Heart right ventricle (tissue), 16 donors: ENCODE measurements at places on chromosomes 7 and 10. TPM values are rescaled to one million over a fixed set of nuclear protein-coding genes. Genes with fewer than 3 reads are reported as not detected.

GRCh38 chr7:151271699-151272355, 23.3 kb upstream of the SMARCD3 start:
- H3K27ac ChIP-seq, result no peak overlapping the region
- H3K36me3 ChIP-seq, result no peaks in the 10 kb centered on the region
- no peak for DNase-seq
- peaks cover 9% of the 10 kb centered on the region for H3K4me1 ChIP-seq
- no peaks in the 10 kb centered on the region for H3K27me3 ChIP-seq

GRCh38 chr10:133034092-133034491, 53.6 kb upstream of the ADGRA1 start:
- H3K4me3 ChIP-seq, result no peak overlapping the region
- no peak overlapping the region for H3K27ac ChIP-seq
- H3K4me1 ChIP-seq, result no peaks in the 10 kb centered on the region

DNA sequence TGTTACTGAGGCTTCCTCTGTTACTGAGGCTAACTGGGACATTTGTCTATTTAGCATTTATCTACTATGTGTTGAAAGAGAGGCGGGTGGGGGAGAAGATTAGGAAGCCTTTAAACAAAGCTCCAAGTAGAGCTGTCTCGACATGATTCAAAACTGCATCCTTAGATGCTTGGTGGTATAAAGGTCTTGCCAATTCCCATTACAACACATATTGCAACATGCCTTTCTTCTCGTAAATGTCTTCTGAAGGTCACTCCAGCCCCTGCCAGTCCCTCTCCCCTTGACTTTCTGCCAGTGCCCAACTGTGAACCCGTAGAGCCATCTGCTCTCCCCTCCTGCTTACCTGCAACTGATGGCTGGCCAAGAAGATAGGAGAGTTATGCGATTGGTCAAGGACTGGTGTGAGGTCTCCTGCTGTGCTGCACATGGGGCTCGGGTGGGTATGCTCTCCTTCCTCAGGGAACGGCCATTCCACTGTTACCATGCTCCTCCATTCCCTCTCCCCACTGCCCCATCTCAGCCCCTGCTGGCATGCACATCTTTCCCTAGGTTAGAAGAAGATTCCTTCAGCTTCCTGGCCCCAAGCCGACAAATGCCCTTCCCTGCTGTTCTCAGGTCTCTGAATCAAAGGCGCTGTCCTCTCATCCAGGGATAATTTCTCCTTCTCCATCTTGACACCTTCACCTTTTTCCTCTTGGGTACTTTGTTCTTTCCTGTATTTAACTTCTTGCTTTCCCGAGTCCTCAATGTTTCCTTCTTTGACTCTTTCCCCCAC, 43.6 kb upstream of the ZNF32 start:
- H3K4me1 ChIP-seq, result peaks cover 49% of the 10 kb centered on the region
- H3K4me3 ChIP-seq, result no peak overlapping the region
- H3K36me3 ChIP-seq, result no peaks in the 10 kb centered on the region

DNA sequence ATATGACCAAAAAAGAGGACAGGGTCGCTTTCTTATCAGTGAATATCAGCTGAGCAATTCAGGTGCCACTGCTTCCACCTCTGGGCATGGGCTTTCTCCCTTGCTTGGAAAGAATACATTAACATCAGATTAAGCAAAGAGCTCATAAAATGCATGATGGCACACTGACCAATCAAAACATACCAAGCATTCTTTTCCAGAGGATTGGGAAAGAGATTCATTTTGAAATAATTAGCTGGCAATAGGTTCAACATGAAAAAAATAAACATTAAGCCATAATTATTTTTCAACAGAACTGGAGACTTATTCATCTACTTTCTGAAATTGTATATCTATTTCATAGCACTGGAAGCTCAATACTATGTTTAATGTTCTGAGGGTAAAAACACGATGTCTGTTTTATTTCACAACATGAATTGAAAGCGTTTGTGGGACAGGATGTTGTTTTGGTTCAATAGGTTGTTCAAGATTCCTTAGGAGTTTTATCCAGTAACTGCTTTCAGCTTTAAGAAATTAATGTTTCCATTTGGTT, 53.2 kb downstream of the TFAM start:
- H3K36me3 ChIP-seq, result no peaks in the 10 kb centered on the region
- H3K27me3 ChIP-seq, result no peaks in the 10 kb centered on the region
- DNase-seq, result no peak

GRCh38 chr10:17784688-17785087, 24.5 kb upstream of the MRC1 start:
- no peak for DNase-seq
- H3K36me3 ChIP-seq, result no peaks in the 10 kb centered on the region
- peaks cover 39% of the 10 kb centered on the region for H3K4me1 ChIP-seq
- no peak overlapping the region for H3K4me3 ChIP-seq
- H3K27me3 ChIP-seq, result no peaks in the 10 kb centered on the region

DNA sequence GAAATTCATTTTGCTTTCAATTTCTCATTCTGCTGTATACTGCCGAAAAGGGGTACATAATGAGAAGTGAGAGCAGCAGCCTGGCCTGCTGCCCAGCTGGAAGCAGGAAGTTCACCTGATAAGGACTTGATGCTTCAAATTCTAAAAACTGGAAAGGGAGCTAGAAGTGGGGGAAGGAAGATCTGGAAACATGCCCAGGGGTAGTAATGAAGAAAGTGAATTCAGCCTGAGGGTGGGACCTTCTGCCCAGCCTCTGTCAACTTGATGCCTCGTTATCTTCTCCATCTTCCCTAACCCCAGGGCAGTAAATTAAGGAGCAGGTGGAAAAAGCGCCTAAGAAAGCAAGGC, 69.4 kb downstream of the ARMH3 start:
- peaks cover 13% of the 10 kb centered on the region for H3K4me1 ChIP-seq
- peaks cover 5% of the 10 kb centered on the region for H3K36me3 ChIP-seq
- no peak overlapping the region for H3K27ac ChIP-seq
- H3K4me3 ChIP-seq, result no peak overlapping the region
- no peaks in the 10 kb centered on the region for H3K27me3 ChIP-seq
- DNase-seq, result peak; percentile 39

DNA sequence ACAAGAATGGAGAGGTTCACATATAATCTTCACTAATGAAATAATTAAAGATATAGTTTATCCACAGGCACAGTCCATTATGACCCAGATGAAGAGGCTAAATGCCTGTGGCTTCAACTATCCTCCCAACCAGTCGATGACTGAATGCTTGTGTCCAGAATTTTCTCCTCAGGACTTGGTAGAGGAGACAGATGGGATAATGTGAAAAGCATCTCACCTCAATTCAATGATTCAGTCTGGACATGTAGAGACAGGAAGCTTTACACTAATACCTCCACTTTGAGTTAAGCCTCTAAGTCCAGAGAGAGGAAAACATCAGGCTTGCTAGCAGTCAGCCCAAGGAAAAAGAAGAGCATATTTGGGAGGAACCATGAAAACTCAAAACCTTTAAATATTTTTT, 59.1 kb upstream of the COL1A2 start:
- no peak for DNase-seq
- H3K27me3 ChIP-seq, result no peaks in the 10 kb centered on the region
- H3K36me3 ChIP-seq, result no peaks in the 10 kb centered on the region
- H3K4me1 ChIP-seq, result no peaks in the 10 kb centered on the region

GRCh38 chr10:95411635-95412034, 120.8 kb upstream of the PDLIM1 start:
- no peaks in the 10 kb centered on the region for H3K36me3 ChIP-seq
- peaks cover 72% of the 10 kb centered on the region for H3K4me1 ChIP-seq
- peak overlapping the region; percentile 95 for H3K27ac ChIP-seq
- no peaks in the 10 kb centered on the region for H3K27me3 ChIP-seq
- no peak for DNase-seq

- H3K27me3 ChIP-seq, result no peaks in the 10 kb centered on the region
- H3K4me1 ChIP-seq, result peaks cover 27% of the 10 kb centered on the region
- H3K4me3 ChIP-seq, result no peak overlapping the region
Observed at GRCh38 chr7:106420736-106421135, 136.0 kb upstream of the NAMPT start.

DNA sequence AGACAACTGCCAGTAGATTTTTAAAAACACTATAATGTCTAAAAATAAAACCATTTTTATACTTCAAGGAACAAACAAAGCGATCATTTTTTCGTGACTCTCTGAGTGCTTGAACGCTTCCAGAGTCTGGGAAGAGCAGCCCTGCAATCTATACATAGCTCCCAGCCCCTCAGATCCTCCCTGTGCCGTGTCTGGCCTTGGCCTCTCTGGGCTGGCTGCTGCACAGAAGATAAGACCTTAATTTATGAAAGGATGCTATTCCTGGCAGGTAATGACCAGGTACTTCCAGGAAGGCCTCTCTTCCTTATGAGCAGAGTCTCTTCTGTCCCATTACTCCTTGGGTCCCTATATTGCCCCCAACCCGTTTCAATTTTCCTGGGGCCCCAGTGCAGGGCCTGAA, 200.9 kb upstream of the AOAH start:
- no peak overlapping the region for H3K4me3 ChIP-seq
- no peaks in the 10 kb centered on the region for H3K27me3 ChIP-seq
- H3K4me1 ChIP-seq, result no peaks in the 10 kb centered on the region
- no peak overlapping the region for H3K27ac ChIP-seq

GRCh38 chr7:150939466-150939865, 38.7 kb downstream of the KCNH2 start:
- peaks cover 23% of the 10 kb centered on the region for H3K4me1 ChIP-seq
- H3K27ac ChIP-seq, result no peak overlapping the region
- DNase-seq, result no peak
- no peaks in the 10 kb centered on the region for H3K27me3 ChIP-seq
- H3K36me3 ChIP-seq, result peaks cover 1% of the 10 kb centered on the region
- H3K4me3 ChIP-seq, result no peak overlapping the region

DNA sequence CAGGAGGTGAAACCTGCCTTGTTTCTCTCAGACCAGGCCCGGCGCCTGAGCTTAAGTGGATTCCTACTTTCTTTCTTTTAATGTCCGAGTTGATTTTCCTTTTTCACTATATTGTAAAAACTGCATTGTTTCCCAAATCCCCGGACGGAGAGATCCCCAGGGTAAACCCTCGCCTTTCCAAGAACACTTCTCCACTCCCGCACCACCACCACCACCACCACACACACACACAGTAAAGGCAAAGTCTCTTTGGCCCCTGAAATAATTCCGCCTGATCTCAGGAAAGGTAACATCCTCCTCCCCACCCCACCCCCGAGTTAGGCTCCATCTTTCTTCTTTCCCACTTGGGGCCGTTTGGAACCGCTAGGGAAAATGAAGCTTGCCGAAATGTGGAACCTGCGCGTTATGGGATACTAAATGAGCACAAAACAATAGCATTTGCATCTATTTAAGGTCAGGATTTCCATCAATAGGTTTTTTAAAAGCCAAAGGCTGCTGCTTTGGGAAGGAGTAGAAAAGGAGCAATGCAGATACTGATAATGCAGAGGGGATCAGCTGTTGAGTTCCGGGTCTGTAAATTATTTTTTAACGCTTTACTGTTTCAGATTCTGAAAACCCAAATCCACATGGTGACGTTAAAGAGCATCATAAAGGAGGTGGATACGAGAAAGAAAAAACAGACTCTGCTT, 2.5 kb downstream of the HPSE2 start:
- no peak overlapping the region for H3K4me3 ChIP-seq
- peaks cover 39% of the 10 kb centered on the region for H3K4me1 ChIP-seq
- H3K27me3 ChIP-seq, result peaks cover 89% of the 10 kb centered on the region
- H3K27ac ChIP-seq, result no peak overlapping the region
- no peak for DNase-seq
- H3K36me3 ChIP-seq, result no peaks in the 10 kb centered on the region

GRCh38 chr7:134599371-134599770, 47.3 kb upstream of the BPGM start:
- DNase-seq, result peak; percentile 17
- H3K36me3 ChIP-seq, result no peaks in the 10 kb centered on the region
- H3K4me3 ChIP-seq, result no peak overlapping the region

GRCh38 chr7:117165656-117166055, 157.2 kb downstream of the WNT2 start:
- no peaks in the 10 kb centered on the region for H3K36me3 ChIP-seq
- peaks cover 4% of the 10 kb centered on the region for H3K4me1 ChIP-seq
- H3K27me3 ChIP-seq, result no peaks in the 10 kb centered on the region
- no peak overlapping the region for H3K4me3 ChIP-seq
- no peak overlapping the region for H3K27ac ChIP-seq

DNA sequence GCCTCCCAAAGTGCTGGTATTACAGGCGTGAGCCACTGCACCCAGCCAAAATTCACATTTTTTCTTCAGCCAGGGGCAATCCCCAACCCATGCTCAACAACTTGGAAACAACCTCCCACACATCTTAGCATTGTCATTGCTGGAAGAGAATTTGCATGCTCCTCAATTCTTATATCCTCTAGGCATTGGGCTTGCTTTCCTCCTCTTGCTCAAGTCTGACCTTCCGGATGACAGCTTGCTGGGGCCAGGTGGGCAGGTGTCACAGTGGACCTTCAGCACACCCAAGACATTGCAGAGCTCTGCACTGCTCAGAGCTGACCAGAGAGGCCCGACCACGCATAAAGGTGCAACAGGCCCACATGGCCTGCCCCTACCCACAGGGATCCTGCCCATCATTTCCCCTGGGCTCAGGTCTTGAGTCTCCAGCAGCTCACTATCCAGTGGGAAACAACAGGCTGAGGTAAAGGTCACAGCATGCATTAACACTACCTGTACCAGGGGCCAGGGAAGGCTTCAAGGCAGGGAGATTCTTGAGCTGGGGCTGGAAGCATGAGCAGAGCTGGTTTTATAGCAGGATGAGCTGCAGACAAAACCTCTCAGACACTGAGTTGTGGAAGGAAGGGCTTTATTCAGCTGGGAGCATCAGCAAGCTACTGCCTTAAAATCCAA, 6.8 kb upstream of the GPR15LG start:
- H3K4me3 ChIP-seq, result no peak overlapping the region
- no peak for DNase-seq
- no peak overlapping the region for H3K27ac ChIP-seq
- H3K4me1 ChIP-seq, result no peaks in the 10 kb centered on the region
- no peaks in the 10 kb centered on the region for H3K36me3 ChIP-seq

DNA sequence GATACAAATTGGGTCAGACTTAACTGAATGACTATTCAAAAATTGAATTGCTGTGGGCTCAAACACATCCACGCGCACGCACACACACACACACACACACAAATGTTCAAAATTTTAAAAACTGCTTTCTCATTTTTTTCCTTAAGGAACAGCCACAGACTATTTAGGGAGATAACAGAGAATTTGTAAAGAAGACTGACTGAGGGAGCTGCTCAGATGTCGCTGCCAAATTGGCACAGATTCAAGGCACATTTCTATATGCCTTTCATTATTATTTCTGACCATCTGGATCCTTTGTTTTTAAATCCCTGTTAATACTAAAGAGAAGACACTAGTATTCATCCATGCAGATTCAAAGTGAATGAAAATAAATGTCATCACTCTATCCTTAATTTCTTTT, 154.8 kb downstream of the DGKB start:
- no peaks in the 10 kb centered on the region for H3K4me1 ChIP-seq
- H3K27ac ChIP-seq, result no peak overlapping the region
- H3K4me3 ChIP-seq, result no peak overlapping the region
- DNase-seq, result no peak

GRCh38 chr7:65004575-65004974, 1.9 kb downstream of the ERV3-1 start:
- no peaks in the 10 kb centered on the region for H3K27me3 ChIP-seq
- DNase-seq, result no peak
- no peak overlapping the region for H3K27ac ChIP-seq
- peaks cover 67% of the 10 kb centered on the region for H3K4me1 ChIP-seq
- peak overlapping the region; percentile 73 for H3K4me3 ChIP-seq

OPN4 gene
- not detected for total RNA-seq

OPALIN gene
- not detected for total RNA-seq

GRM3 gene
- total RNA-seq, result not detected

GHRHR gene
- total RNA-seq, result not detected

NPFFR1 gene
- not detected for total RNA-seq

FFAR4 gene
- not detected for total RNA-seq

IFIT1B gene
- total RNA-seq, result not detected

SPDYE2 gene
- total RNA-seq, result not detected
